ENCODE measurements at places on chromosomes 16 and 17.

GRCh38 chr16:84277244-84277823, 17.3 kb upstream of the WFDC1 start:
- DNase-seq = peak; percentile 70

DNA sequence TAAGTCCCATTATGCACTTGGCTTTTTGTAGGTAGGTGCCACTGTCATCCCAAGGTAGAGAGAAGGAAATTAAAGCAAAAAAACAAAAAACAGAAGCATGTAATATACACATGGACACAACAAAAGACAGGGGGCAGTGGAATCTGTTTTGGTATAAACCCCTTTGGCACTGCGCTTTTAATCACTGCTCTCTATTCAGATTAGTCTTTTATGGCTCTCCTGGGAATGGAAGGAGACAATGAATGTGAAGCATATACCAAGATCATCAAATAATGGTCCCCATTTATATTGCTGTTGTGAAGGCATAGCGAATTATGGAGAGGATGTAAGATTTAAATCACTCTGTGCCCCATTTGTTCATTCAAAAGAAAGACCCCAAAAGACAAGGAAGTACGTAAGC, 17.4 kb downstream of the CDH11 start:
- no peak for DNase-seq

DNA sequence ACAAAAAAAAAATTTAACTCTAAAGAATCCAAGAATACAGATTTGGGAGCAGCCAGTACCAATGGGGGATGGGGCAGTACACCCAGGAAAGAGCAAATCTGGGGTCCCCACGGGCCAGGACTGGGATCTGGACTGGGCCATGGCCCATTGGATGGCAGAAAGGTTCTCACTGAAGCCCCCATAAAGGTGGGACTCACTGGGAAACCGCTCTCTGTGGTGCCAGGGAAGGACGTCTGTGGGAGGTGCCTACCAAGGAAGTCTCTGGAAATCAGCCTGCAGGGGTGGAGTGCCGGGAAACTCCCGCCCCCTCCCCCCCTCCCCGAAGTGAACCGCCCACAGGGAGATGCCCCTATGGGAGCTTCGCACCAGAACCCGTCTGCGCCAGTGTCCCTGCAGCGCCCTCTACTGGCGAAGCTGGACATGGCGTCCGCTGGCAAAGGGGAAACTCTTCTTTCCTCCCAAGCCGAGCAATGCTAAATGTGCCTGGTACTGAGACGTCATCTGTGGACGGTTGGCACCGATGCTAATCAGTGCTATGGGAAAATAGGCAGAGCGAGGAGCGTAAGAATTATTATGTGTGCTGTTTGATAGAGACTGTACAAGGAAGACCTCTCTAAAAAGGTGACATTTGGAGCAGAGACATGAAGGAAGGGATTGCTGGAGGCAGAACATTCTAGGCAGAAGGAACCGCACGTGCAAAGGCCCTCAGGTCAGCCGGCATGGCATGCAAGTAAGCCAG, 671.1 kb downstream of the WWOX start:
- peak; percentile 96 for DNase-seq

DNA sequence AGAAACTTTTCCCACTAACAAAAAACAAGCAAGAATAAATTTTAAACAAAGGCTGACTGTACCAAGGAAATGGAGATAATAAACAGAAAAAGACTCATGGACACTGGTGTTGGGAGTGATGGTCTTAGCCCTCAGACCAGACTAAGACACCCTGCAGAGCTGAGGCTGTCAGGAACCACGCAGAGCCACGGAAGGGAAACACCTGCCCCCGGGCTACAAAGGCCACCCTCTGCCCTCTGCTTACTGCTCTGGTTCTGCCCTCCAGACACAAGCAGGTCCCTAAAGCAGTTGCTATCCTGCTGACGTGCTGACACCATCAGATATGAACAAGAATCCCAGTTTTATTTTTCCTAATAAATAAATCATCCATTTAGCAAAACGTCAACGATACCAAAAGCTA, 80.0 kb downstream of the ANKRD11 start:
- DNase-seq = no peak

DNA sequence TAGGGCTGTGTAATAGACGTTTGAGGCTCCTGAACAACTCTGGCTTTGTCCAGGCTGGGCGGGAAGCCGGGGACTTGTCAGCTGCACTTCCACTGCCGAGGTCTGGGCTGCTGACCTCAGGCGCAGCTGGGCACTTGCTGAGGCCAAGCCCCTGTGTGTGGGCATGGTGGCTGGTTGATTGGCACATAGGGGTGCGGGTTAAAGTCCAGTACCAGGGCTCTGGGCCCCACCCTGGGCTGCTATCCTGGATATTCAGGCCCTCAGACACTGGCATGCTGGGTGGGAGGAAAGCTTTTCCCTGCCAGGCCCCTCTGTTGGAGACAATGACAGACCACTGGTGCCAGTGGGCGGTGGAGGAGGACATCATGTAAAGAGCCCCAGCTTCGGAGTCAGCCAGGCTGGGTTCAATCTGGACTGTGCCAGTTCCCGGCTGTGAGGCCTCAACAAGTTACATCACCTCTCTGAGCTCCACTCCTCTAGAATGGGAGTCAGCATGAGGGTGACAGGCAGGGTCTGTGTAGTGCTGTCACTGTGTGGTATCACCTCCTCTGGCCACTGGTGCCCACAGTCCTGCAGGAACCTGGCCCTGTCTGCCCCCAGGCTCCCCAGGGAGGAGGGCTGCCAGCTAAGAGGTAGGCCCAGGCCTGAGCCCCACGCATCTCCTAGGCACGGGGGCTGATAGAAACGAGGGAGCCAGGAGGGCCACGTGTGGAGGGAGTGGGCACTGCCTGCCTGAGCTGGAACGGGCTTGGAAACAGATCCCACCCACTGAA, 42.5 kb downstream of the PSME3IP1 start:
- no peak for DNase-seq

GRCh38 chr16:88968589-88969280, 8.3 kb downstream of the CBFA2T3 start:
- DNase-seq = no peak

- peak; percentile 96 for DNase-seq
Observed at GRCh38 chr17:82153745-82154375, 55.8 kb upstream of the FASN start.

DNA sequence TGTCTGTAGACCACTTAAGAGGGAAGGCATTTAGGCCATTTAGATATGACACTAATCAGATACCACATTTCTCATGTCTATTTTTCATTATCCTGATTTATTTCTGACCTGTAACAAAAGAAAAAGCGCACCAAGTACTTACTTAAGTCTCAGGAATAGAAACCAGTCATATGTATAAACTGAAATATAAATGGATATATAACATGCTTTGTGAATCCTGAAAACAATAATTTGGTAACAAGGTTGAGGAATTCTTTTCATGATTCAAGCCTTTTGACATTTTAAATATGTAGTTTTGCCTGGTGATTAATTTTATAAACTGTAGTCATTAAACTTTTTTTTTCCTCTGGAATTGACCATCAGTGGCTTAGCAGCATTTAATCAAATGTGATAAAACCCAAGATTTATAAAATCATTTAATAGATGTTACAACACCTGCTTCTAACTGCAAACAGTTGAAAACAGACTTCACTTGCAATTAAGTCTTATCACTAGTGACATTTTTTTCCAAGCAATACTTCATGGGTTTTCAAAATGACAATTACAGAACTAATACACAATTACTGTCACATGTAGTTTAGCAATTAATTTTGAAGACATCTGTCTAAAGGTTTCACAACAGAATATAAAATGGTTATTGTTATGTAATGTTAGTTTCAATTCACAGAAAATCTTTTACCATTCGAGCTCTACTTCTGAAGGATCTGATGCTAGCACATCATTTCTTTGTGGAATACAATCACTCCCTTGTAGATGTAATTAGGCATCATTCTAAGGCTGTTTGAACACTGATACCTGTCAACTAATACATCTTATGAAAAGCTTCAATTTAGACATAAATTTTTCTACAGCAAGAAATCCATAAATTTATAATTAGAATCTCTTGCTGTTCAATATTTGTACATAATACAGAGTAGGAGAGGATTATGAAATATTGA, 110.3 kb downstream of the TOX3 start:
- no peak for DNase-seq

- peak; percentile 69 for DNase-seq
Observed at GRCh38 chr17:32876417-32877163, at the start of gene MYO1D. TSS of gene MYO1D (minus strand) at chr17:32877124. CDS start at chr17:32876872, 252 bp downstream.

GRCh38 chr17:38926293-38927070, 1.1 kb downstream of the LASP1NB start:
- DNase-seq = no peak

- DNase-seq = peak; percentile 69
Observed at GRCh38 chr17:64036198-64036922, 15.9 kb upstream of the ICAM2 start.

DNA sequence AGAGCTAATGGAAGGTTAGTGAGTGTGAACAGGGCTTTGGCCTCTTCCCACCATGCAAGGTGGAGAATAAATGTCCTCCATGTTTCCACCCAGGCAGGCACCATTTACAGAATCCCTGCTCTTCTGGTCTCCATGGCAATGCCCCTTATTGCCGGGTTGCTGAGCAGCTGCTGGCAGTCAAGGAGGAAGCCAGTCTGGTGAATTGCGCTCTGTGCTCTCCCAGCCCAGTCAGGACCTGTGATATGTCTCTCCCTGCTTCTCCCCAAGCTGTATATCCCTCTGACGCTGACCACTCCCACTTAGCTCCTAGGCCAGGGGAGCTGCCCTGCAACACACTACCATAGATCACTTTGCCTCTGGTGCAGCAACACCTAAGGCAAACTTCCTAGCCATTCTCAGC, 402.1 kb upstream of the ERCC4 start:
- DNase-seq = no peak

- DNase-seq = no peak
Observed at GRCh38 chr17:5707482-5707881, 123.2 kb upstream of the NLRP1 start.

DNA sequence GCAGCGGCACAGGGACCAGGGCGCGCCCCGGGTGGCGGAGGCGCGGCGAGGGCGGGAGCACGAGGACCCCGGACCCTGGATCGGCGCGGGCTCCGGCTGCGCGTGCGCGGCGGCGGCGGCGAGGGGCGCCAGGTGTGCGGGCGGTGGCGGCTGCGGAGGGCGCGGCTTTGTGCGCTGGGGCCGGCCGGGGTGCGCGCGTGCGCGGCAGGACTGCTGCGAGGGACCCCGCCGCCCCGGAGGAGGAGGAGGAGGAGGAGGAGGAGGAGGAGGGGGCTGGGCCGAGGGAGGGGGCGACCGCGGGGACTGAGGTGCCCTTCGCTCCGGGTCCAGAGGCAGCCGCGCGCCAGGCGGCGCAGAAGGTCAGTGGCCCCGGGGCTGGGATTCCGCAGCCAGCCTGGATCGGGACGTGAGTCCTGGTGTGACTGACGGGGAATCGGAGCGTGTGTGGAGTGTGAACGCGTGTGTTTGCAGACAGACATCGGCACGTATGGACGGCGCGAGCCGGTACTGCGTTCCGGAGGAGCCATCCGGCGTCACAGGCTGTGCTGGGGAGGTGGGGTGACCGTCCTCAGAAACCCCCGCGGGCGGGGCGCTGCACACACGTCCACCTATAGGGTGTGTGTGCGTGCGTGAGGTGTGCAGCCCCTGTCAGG, 19.5 kb upstream of the RAP1GAP2 start:
- DNase-seq = peak; percentile 91

DNA sequence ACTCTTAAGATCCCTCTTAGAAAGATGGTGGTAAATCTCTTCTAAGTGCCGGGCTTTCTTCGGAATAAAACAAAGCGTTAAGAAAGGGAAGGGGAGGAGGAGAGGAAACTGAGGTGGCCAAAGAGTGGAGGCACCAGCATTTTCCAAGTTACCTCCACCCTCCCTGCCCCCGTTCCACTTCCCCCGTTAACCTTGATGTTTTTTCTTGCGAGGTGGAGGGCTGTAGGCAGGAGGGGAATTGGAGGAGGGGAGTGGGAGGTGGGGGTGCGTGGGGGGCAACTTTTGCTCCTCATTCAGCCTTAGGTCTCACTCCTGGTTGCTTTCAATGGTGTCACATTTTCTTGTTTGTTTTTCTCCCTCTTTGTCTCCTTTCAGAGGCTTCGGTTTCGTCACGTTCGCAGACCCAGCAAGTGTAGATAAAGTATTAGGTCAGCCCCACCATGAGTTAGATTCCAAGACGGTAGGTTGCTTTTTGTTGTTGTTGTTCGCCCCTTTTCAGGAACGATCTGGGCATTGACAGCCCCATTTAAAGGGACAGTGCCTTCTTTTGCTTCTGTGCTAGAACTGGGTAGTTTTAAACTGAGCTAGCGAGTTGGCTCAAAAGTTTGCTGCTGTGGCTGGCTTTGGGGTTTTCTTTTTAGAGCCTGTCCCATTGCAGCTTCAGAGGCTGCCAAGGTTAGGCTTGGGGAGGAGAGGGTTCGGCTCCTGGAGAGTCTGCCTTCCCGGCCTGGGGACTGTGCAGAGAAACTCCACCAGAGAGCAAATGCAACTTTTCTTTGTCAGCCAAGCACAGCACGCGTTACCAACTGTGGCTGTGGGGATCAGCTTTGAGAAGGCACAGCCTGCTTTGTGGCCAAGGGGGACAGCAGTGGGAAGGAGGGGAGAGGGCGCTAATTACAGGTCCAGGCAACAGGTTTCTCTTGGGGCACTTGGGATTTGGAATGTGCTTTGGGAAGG, 1.9 kb downstream of the MSI2 start:
- no peak for DNase-seq

DNA sequence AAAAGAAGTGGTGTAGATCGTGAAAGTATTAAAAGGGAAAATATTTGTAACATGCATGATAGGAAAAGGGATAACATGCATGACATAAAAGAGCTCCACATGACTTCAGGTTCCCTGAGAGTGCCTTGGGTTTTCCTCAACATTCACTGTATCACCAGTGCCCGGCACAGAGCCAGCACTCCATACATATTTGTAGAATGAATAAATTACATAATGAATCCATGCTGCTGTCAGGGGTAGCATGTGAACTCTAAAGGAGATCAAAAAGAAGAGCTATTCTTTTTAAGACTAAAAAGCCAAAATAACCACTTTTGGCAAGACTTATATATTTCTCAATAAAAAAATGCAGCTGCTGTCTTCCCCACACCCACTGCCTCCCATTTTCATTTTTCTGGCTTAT, 2.7 kb upstream of the ZNF594 start:
- no peak for DNase-seq

DNA sequence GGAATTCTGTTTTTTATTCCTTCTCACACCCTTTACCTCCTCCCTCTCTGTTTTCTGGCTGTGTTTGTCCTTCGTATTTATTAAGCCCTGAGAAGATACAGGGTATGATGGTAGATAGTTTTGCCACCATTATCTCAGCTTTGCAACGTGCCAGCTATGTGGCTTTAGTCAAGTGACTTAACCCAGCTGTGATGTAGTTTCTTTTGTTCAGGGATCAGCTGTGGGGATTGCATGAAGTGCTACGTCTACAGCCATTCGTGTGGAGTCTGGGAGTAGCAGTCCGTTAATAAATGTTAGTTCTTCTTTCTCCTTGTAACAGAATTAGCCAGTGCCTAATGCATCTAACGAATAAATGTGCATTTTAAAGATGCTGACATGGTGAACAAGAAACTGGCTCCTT, 128.4 kb downstream of the HAPSTR1 start:
- no peak for DNase-seq

GRCh38 chr16:27572711-27573110, 22.8 kb downstream of the KATNIP start:
- no peak for DNase-seq

- DNase-seq = no peak
Observed at GRCh38 chr16:81784072-81784795, 5.1 kb downstream of the PLCG2 start.

- DNase-seq = no peak
Observed at GRCh38 chr17:82528484-82529265, 9.1 kb downstream of the FOXK2 start.

- no peak for DNase-seq
Observed at GRCh38 chr16:13436641-13437412, 483.1 kb upstream of the ERCC4 start.

- DNase-seq = peak; percentile 91
Observed at GRCh38 chr17:75625813-75626486, 7.3 kb upstream of the SMIM5 start.

Measured in iPS-NIHi11 (cell line).